ENCODE measurements at places on chromosomes 11 and 22. TPM values are rescaled to one million over a fixed set of nuclear protein-coding genes. Genes with fewer than 3 reads are reported as not detected.

GRCh38 chr11:109606256-109606655, 184.3 kb downstream of the C11orf87 start:
- no peak for DNase-seq

DNA sequence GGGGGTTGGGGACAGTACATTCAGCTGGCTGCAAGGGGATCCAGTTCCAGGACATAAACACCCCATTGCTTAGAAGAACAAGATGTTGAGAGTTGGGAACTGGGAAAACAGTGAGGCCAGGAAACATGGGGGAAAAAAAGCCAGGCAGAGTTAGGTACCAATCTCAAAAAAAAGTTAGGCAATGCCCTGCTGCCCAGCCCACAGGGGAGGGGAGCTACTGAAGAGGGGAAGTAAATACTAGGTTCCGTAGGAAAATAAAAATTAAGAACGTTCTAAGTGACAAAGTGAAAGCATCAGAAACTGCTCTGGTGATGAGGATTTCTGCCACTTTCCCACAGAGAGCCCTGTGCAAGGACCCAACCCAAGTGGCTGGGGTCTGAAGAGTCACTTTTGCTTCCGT, 12.0 kb downstream of the SPTBN2 start:
- DNase-seq, result no peak

DNA sequence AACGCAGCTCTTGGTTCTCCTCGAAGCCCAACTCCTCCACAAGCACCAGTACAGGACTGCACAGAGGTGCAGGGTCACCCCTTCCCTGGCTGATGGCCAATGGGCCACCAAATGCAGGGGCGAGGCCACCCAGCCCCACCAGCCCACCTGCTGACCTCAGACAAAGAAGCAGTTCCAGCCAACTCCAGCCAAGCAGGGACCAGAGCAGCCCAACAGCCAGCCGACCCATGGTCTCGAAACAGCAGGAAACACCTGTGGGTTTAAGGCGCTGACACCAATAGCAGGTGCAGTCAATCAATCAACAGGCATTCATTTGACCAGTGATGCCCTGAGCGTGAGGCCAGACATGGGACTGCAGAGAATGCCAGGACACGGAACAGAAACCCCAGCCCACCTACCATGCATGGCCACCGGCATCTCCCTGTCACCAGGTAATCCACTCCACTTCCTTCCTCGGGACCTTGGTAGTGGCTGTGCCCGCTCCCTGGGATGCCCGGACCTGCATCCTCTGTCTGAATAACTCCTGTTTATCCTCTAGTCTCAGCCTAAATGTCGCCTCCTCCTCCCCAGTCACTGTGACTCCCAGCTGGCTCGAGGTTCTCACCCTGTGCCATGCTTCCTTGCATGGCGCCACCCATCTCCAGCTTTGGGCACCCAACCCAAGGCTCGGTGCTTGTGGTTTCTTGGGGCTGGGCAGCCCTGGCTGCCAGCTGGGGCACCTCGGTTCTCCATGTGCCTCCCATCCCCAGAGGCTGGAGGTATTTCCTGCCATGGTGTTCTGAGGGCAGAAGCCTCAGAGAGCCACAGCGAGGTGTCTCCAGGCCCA, 1475.4 kb downstream of the BRD1 start:
- DNase-seq, result no peak

GRCh38 chr11:65316227-65317024, 1.8 kb downstream of the CDC42EP2 start:
- DNase-seq, result no peak

DNA sequence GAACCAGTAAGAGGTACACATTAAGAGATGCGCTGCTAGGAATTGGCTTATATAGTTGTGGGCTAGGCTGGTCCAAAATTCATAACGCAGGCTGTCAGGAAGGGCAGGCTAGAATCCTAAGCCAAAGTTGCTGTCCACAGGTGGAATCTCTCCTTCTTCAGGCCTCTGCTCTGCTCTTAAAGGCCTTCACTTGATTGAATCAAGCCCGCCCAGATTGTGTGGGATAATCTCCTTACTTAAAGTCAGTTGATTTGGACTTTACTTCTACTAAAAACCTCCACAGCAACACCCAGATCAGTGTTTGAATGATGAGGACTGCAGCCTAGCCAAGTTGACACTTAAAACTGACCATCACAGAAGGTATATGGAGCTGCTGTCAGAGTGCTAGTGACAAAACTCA, 68.8 kb downstream of the LRRC32 start:
- no peak for DNase-seq

GRCh38 chr22:46162285-46162684, 12.0 kb downstream of the PPARA start:
- no peak for DNase-seq

GRCh38 chr11:128905345-128906184, 14.4 kb downstream of the KCNJ5 start:
- DNase-seq, result no peak

- DNase-seq, result no peak
These were observed 153.0 kb downstream of the LRRC4C start for GRCh38 chr11:41306431-41306830.

DNA sequence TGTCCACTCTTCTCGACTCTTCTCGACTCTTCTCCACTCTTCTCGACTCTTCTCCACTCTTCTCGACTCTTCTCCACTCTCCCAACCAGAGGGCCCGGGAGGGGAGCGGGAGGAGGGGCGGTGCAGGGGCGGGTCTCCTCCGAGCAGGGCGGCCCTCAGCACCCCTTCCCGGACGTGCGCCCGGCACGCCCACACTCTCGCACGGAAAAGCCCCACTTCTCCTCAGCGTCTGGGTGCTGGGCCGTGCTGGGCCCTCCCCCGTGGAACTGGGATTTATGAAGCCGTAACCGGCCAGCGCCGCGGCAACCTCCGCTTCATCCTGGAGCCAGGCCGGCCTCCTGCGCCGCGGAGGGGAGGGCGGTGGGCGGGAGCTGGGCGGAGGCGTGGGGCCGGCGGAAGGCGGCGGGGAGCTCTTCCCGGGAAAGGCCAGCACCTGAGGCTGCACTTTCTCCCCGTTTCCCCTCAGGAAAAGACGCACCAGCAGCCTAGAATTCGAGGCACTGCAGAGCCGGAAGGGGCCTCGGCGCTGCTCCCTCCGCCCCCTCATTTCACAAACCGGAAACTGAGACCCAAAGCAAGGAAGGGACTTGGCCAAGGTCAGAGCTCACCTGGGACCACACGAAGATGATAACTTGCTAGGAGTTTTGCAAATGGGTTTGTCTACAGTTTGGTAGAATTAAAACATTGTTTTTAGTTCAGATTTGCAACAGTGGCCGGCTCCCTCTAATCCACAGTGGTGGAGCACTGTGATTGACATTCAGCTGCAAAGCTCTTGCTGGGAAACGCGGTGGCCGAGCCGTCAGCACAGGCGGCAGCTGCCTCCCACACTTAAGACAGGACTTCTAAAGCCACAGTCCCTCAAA, 31.6 kb upstream of the JAM3 start:
- DNase-seq, result no peak

GRCh38 chr22:17787716-17788330, 13.6 kb upstream of the BID start:
- DNase-seq, result no peak

GRCh38 chr11:116057000-116057399, 552.8 kb upstream of the CADM1 start:
- no peak for DNase-seq

- DNase-seq, result no peak
These were observed 78.7 kb upstream of the SUSD2 start for GRCh38 chr22:24102366-24103200.

- DNase-seq, result no peak
These were observed 156.0 kb downstream of the PKNOX2 start for GRCh38 chr11:125320347-125321076.

GRCh38 chr11:34262531-34263081, 95.2 kb downstream of the ABTB2 start:
- DNase-seq, result no peak

GRCh38 chr11:126547161-126547560, 191.7 kb downstream of the ST3GAL4 start:
- no peak for DNase-seq

DNA sequence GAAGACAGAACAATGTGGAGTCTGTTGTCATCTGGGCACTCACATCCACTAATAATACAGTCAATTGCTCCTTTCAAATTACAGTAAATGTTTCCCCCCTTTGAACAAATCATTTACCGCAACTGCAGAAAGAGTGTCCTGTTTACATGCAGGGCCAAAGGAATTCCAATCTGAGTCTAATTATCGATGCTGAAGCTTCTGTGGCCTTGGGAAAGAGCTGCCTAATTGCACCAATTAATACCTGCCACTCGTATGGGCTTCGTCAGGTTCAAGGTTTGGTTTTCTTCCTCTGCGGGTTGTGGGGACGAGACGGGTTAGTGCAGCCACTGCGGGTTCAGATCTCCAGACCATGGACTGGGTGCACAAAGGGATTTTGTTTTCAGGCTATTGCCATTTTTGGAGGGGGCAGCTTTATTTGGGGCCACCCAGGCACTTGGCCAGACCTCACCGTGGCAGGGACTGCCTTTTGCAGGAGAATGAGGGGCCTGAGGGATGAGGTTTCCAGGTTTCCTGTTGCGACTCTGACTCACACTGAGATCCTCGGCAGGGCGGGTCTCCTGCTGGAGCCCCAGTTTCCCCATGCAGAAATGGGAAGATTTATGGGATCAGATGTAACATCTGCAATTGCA, 147.6 kb downstream of the MIAT start:
- DNase-seq, result no peak

FOLR3 gene
- 1.7 TPM for polyA plus RNA-seq

OR52N4 gene
- not detected for polyA plus RNA-seq

OR8G1 gene
- polyA plus RNA-seq, result not detected

CACNA1I gene
- 0.13 TPM for polyA plus RNA-seq

THRSP gene
- 0.34 TPM for polyA plus RNA-seq

POU2AF3 gene
- 7.0 TPM for polyA plus RNA-seq

AIFM3 gene
- polyA plus RNA-seq, result 0.82 TPM

APOL2 gene
- polyA plus RNA-seq, result 27.5 TPM

IFITM10 gene
- polyA plus RNA-seq, result 0.11 TPM

AAMDC gene
- 52.2 TPM for polyA plus RNA-seq

NCAM1 gene
- polyA plus RNA-seq, result 83.7 TPM

OR5D14 gene
- polyA plus RNA-seq, result not detected

MPEG1 gene
- 8.2 TPM for polyA plus RNA-seq

APOBEC3B gene
- 5.9 TPM for polyA plus RNA-seq

BRMS1 gene
- 38.6 TPM for polyA plus RNA-seq

BACE1 gene
- polyA plus RNA-seq, result 64.7 TPM

OR51B2 gene
- not detected for polyA plus RNA-seq

TREH gene
- polyA plus RNA-seq, result 2.3 TPM

PPP6R3 gene
- polyA plus RNA-seq, result 83.7 TPM

SCARF2 gene
- 29.9 TPM for polyA plus RNA-seq

C11orf21 gene
- polyA plus RNA-seq, result 0.79 TPM

OTOG gene
- 0.90 TPM for polyA plus RNA-seq

NNMT gene
- 0.44 TPM for polyA plus RNA-seq

LDHAL6A gene
- polyA plus RNA-seq, result 1.1 TPM
